ENCODE measurements at places on chromosomes 16 and 17. TPM values are rescaled to one million over a fixed set of nuclear protein-coding genes. Genes with fewer than 3 reads are reported as not detected.

DNA sequence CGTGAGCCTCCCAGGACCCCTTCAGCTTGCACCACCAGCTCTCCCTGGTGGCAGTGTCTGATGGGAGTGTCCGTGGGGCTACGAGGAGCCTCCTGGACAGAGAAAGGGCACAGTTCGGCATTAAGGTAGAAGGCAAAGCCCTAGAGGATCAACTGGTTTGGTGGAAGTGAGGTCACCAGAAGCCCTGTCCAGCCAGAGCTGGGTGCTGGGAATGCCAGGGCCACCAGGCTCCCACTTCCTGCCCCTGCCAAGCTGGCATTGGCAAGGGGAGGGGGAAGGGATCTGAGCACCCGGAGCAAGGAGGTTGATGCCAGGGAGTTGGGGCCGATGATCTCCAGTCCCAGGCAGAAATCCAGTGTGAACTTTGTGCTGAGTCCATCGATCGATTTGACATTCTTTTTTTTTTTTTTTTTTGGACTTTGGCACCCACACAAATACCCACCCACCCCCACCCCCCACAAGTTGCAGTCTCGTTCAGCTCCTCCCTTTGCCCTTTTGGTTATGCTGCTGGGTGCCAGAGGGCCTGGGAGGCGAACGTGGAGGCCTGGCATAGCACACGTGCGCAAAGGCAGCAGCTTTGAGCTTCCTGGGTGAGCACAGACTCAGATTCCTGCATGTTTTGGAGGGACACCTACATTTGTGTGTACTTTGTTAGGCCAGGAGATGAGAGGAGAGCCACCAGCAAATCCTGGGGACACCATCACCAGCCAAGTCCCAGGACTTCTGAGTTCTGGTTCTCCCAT is 2.1 kb downstream of the NHERF1 start:
- H3K36me3 ChIP-seq: no peaks in the 10 kb centered on the region
- no peak for DNase-seq
- H3K4me1 ChIP-seq: peaks cover 10% of the 10 kb centered on the region
- H3K4me3 ChIP-seq: no peak overlapping the region

DNA sequence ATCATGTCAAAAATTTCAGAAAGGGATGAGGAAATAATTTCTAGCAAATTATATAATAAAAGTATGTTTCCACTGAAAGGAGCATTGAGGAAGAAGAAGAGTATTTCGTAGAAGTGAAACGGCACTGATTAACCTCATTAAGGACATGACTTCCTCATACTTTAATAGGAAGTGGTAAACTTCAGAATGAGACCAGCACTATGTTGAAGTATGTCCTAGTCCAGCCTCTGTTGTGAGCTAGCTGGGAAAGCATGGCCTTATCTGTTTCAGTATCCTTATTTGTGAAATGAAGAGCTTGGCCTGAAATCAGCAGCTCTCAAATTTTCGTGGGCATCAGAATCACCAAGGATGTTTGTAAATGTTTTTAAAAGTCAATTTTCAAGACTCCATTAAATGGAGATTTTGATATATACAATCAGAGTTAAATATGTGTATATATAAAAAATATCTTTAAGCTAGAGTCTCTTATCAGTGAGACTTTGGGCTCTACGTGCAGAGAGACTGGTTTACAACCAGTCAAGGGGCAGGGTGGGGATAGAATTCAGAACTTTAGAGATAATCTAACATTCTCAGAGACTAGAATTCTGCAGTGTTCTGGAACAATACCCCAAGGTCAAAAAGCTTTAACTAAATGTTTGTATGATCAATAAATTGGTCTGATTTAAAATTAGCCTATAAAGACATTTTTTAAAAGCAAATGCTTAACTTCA is 365.4 kb downstream of the CDH13 start:
- H3K27me3 ChIP-seq: no peaks in the 10 kb centered on the region
- H3K4me3 ChIP-seq: no peak overlapping the region
- H3K27ac ChIP-seq: no peak overlapping the region
- no peak for DNase-seq

- DNase-seq: peak; percentile 2
- no peak overlapping the region for H3K4me3 ChIP-seq
- no peaks in the 10 kb centered on the region for H3K36me3 ChIP-seq
- peaks cover 30% of the 10 kb centered on the region for H3K4me1 ChIP-seq
Measured at GRCh38 chr17:49525831-49526741, 31.0 kb downstream of the NGFR start.

- H3K27me3 ChIP-seq: no peaks in the 10 kb centered on the region
- no peak overlapping the region for H3K27ac ChIP-seq
- no peak overlapping the region for H3K4me3 ChIP-seq
- peaks cover 14% of the 10 kb centered on the region for H3K4me1 ChIP-seq
- no peaks in the 10 kb centered on the region for H3K36me3 ChIP-seq
Measured at GRCh38 chr17:13476720-13477119, 125.0 kb downstream of the HS3ST3A1 start.

DNA sequence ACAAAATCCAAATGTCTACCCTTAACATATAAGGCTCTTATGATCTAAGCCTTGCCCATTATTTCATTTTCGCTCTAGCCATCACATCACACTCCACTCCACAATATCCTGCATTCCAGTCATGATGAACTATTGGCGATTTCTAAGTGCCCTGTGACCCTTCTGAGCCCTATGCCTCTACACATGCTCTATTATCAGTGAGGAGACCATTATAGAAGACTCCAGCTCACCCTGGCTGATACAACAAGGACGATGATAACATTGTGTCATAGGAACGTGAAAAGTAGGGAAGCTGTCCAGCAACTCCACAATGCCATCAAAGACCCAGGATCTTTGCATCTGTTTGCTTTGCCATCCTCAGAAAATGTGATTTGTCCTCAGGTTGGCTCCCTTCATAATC is 29.6 kb upstream of the GNAO1 start:
- H3K27me3 ChIP-seq: no peaks in the 10 kb centered on the region
- no peaks in the 10 kb centered on the region for H3K4me1 ChIP-seq
- H3K27ac ChIP-seq: no peak overlapping the region
- H3K36me3 ChIP-seq: no peaks in the 10 kb centered on the region
- H3K4me3 ChIP-seq: no peak overlapping the region

DNA sequence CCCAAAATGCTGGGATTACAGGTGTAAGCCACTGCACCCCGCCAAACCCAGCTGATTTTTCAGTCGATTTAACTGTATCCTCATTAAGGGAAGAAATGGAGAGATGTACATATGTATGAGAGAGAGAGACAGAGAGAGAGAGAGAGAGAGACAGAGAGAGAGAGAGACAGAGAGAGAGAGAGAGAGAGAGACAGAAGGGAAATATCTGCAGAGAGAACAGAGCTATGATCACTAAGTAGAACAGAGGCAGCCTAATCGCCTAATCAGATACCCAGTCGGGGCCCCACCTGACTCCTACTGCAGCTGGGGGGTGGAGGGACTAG is 70.0 kb downstream of the RBBP6 start:
- no peaks in the 10 kb centered on the region for H3K4me1 ChIP-seq
- H3K27me3 ChIP-seq: no peaks in the 10 kb centered on the region
- no peak for DNase-seq
- H3K36me3 ChIP-seq: no peaks in the 10 kb centered on the region

- peaks cover 4% of the 10 kb centered on the region for H3K27me3 ChIP-seq
- peak; percentile 63 for DNase-seq
- no peak within 1 kb of the TSS for H3K4me3 ChIP-seq
- no peaks in the 10 kb centered on the region for H3K36me3 ChIP-seq
- H3K4me1 ChIP-seq: no peaks in the 10 kb centered on the region
Measured at GRCh38 chr17:4498461-4499397, at the start of gene SPNS2. SPNS2 (plus strand) TSS chr17:4498881; CDS start chr17:4499048, 167 bp downstream.

DNA sequence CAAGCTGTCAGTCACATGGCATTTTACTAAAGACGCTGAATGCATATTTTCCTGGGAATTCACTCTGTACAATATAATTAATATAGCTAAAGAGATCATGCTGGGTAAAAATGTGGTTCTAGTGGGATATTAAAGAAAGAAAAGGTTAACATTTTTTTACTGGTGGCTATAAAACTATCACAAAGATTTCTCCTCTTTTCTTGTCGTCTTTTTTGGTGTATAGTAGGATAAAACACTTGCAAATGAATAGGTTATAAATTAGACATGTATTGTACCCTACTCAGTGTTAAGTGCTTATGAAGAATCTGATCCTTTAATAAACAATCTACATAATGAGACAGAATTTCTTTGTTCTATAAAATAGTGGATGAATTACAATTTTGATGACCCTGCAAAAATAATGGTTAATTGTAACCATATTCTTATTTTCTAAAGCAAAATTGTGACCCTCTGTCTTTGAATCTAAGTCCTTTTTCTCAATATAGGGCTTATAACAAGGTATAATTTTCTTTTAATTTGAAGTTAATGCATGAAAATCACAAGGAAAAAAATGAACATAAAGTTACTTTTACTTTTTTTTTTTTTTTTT is 1540.4 kb upstream of the GOT2 start:
- no peak for DNase-seq
- no peak overlapping the region for H3K4me3 ChIP-seq
- no peaks in the 10 kb centered on the region for H3K36me3 ChIP-seq
- H3K27ac ChIP-seq: no peak overlapping the region
- H3K27me3 ChIP-seq: no peaks in the 10 kb centered on the region

DNA sequence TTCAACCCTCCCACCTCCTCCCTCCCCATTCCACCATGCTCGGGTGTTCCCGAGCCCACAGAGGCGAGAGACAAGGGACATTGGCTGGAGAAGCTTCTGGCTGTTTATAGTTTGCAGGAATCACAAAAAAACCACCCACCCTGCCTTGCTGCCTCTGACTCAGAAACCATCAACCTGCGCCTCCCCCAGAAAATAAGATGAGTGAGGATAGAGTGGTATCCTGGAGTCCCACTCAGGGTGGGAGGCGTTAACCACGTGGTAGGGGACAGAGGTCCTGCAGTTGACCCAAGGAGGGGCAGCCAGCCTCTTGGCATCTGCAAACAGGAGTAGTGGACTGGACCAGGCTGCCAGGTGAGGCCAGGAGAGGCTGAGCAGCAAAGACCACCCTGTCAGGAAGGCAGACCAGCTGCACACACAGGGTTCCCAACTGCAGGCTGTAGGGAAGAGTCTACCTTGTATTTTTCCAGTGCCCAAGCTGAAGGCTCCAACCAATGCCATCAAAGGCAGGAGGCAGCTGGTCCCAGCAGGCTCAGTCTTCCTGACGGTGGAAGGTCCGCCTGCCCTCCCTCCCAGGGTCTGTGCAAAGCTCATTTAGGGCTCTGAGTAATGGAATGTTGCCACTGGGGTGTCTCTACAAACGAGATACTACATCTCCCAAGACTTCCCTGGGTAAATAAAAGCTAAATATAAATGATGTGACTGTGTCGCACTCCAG is 201.5 kb upstream of the TNRC6C start:
- H3K4me3 ChIP-seq: no peak overlapping the region
- H3K27me3 ChIP-seq: no peaks in the 10 kb centered on the region
- DNase-seq: no peak
- H3K36me3 ChIP-seq: no peaks in the 10 kb centered on the region
- no peaks in the 10 kb centered on the region for H3K4me1 ChIP-seq
- no peak overlapping the region for H3K27ac ChIP-seq

GRCh38 chr17:12296209-12296625 is 275.5 kb downstream of the MAP2K4 start:
- H3K4me3 ChIP-seq: no peak overlapping the region
- H3K27ac ChIP-seq: no peak overlapping the region
- peaks cover 7% of the 10 kb centered on the region for H3K27me3 ChIP-seq
- DNase-seq: no peak
- no peaks in the 10 kb centered on the region for H3K4me1 ChIP-seq

- no peaks in the 10 kb centered on the region for H3K27me3 ChIP-seq
- H3K36me3 ChIP-seq: peaks cover 11% of the 10 kb centered on the region
- H3K4me1 ChIP-seq: no peaks in the 10 kb centered on the region
- no peak overlapping the region for H3K4me3 ChIP-seq
- DNase-seq: no peak
- no peak overlapping the region for H3K27ac ChIP-seq
Measured at GRCh38 chr17:80920441-80920840, 71.2 kb upstream of the CHMP6 start.

GRCh38 chr17:60947543-60947942 is 269.9 kb downstream of the BCAS3 start:
- H3K4me1 ChIP-seq: no peaks in the 10 kb centered on the region
- H3K4me3 ChIP-seq: no peak overlapping the region
- no peaks in the 10 kb centered on the region for H3K36me3 ChIP-seq

Gene RNF157
- 3.3 TPM for total RNA-seq

Gene TMEM114
- total RNA-seq: not detected

Gene AP2B1
- 113 TPM for total RNA-seq

Gene SLC6A2
- not detected for total RNA-seq

Gene SLFN12L
- not detected for total RNA-seq

Gene C16orf54
- total RNA-seq: not detected

Gene SNN
- total RNA-seq: 11.7 TPM

Gene CCDC200
- total RNA-seq: not detected

Gene CLEC18A
- 0.12 TPM for total RNA-seq

Gene KRT33A
- not detected for total RNA-seq

Gene ITGAD
- total RNA-seq: not detected

Gene GLP2R
- not detected for total RNA-seq

Measured in SJCRH30 (cell line).